COR-L47 (cell line): ENCODE measurements at places on chromosomes 3 and 15.
A peak's percentile ranks its signal among the peaks of the same experiment; 100 is the strongest.

GRCh38 chr3:31544634-31545033 lies 11.9 kb downstream of the STT3B start:
- DNase-seq: no peak

GRCh38 chr3:192339214-192339613 lies 388.1 kb downstream of the FGF12 start:
- DNase-seq: no peak

GRCh38 chr3:43366885-43367284 lies 80.5 kb downstream of the SNRK start:
- DNase-seq: no peak

GRCh38 chr15:74383695-74384565 lies 16.5 kb upstream of the CYP11A1 start:
- no peak for DNase-seq

DNA sequence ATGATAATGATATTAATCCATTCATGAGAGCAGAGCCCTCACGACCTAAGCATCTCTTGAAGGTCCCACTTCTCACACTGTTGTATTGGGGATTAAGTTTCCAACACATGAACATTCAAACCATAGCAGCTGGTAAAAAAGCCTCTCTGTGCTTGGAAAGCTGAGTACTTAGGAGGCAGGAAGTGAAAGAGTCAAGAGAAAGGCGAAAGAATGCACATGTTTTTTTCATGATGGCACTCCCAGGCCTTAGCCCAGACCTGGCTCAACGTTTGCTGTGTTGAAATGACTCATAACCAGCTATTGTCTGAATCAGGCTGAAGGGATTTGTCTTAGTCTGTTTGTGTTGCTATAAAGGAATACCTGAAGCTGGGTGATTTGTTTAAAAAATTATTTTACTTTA lies 84.4 kb upstream of the RGMA start:
- no peak for DNase-seq

DNA sequence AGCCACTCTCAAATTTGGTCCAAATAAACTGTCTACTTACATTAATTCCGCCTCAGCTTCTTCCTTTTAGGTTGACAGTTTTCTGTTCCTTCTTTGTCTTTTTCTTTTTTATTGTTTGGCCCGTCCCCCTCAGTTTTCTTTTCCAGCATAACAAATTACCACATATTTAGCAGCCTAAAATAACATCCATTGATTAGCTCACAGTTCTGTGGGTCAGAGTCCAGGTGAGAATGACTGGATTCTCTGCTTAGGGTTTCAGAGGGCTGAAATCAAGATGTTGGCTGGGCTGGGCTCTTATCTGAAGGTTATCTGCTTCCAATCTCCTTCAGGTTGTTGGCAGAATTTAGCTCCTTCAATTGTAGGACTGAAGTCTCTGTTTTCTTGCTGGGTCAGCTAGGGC lies 24.6 kb upstream of the LCTL start:
- DNase-seq: no peak

GRCh38 chr3:67723863-67724262 lies 69.5 kb upstream of the SUCLG2 start:
- DNase-seq: no peak

GRCh38 chr3:124126436-124127023 lies 134.6 kb upstream of the ROPN1 start:
- peak; percentile 73 for DNase-seq

DNA sequence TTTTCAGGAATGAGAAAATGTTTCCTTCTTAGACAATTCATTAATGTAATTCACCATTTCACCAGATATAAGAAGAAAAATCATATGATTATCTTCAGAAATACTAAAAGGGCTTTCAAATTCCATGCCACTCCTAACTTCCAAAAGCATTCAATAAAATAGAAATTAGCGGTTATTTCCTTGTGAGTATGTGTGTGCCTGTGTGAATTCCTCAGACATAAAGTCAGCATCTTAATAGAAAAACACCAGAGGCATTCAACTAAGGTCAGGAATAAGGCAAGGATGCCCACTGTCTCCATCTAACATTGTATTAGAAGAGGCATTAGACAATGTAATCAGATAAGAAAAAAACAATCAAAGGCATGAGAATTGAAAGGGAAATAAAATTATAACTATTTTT lies 88.4 kb downstream of the PLCH1 start:
- no peak for DNase-seq

DNA sequence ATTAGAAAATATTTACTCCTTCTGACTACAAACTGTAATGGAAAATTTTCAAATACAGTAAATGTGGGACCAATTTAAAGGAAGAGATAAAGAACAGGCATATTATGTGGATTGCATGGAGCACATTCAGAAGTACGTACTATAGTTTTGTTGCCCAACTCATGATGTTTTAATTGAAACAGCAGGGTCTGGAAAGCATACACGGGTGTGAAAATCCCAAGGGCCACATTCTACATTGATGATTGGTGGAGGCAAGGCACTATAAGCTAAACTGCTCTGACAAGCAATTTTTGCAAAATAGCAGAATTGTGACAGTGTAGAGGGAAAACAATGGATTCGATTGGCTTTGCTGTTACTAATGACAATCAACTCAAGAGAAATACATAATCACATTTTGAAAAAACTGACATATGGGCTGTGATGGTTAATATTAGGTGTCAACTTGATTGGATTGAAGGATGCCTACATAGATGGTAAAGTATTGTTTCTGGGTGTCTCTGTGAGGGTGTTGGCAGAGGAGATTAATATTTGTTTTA lies 458.6 kb downstream of the PYDC2 start:
- DNase-seq: no peak

GRCh38 chr3:127291611-127292010 lies 3.8 kb upstream of the PRR20G start:
- DNase-seq: no peak

- DNase-seq: no peak
These were observed 35.1 kb downstream of the NGLY1 start for GRCh38 chr3:25748189-25748588.

DNA sequence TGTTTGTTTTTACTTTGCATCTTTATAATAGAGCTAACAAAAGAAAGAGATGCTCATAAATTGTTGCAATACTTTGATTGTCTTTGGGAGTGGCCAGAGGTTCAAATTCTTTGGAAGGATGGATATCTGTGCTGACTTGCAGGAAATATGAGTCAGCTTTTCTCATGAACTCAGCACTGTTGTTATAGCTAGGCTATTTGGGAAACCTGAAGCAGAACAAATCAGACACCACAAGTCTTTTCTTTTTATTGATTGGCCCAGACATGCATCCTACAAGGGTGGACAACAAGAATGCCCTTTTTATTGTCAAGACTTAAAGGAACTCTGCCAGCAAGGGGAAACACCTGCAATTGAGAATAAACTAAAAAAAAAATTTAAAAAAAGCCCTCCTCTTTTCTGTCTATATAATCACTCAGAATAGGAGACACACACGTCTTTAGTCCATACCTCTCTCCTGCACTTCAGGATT lies 4.6 kb upstream of the DENND4A start:
- no peak for DNase-seq

- no peak for DNase-seq
These were observed 12.1 kb downstream of the ARPP21 start for GRCh38 chr3:35651426-35651825.

- DNase-seq: no peak
These were observed 158.3 kb upstream of the CGNL1 start for GRCh38 chr15:57217778-57218598.

GRCh38 chr15:52361975-52362494 lies 66.4 kb upstream of the MYO5C start:
- DNase-seq: no peak

DNA sequence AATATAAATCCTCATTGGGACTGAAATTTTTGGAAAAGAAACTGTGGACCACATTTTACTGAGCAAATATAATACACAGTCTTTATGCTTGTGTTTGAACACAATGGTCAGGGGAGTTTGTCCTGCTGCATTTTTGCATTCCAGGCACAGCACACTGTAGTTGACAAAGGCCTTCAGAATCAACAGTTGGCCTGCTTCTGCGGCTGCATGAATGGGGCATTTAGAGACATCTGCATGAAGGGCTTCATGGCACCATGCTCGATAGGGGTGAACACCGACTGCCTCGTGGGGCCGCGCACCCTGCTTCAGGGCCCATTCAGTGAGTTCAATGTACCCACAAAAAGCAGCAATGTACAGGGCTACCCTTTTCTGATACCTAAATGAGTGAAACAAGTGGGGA lies 15.4 kb upstream of the COMMD2 start:
- no peak for DNase-seq
